ENCODE measurements at places on chromosomes 7 and 10.

- DNase-seq = no peak
These were observed 48.6 kb downstream of the MALSU1 start for GRCh38 chr7:23347682-23348180.

GRCh38 chr7:93938293-93938692 is 16.8 kb downstream of the GNG11 start:
- no peak for DNase-seq

DNA sequence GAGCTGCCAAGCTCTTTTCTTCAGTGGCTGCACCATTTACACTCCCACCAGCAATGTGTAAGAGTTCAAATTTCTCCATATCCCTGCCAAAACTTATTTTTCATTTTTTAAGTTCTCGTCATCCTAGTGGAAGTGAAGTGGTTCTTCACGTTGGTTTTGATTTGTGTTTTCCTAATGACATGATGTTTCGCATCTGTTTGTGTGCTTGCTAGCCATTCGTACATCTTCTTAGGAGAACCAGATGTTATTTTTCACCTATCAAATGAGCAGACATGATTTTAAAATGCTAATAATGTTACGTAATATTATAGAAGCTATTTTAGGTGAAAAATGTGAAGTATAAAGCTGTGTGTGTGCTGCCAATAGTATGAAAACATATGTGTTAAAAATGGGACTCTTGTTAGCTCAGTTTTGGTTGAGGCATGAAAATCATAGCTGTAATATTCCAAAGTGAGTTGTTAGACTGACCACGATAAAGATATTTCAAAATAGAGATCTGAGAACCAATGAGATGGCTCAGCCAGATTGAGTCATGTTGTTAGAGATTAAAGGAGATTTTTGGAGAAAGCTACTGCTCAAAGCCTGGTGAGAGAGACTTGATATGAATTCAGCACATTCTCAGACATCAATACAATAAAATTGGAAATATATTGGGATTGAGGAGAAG is 25.9 kb upstream of the GALNT11 start:
- no peak for DNase-seq

DNA sequence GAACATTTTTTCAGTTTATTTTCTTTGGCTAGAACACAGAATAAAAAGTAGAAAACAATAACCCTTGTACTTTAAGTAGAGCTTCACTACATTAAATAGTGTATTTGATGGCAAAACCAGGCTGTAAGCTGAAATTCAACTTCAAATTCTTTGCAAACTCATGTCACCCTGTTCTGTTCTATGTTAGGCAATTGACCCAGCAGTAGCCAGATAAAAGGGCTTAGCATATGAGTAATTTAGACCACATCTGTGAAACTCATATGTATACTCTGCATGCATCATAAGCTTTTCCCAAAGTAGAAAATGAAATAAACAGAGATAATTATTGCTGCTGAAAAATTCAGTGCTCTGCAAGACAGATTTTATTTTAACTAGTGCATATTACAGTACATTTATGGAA is 150.2 kb downstream of the GNAI1 start:
- no peak for DNase-seq

- no peak for DNase-seq
These were observed 147.9 kb downstream of the DGKB start for GRCh38 chr7:14754631-14755030.

DNA sequence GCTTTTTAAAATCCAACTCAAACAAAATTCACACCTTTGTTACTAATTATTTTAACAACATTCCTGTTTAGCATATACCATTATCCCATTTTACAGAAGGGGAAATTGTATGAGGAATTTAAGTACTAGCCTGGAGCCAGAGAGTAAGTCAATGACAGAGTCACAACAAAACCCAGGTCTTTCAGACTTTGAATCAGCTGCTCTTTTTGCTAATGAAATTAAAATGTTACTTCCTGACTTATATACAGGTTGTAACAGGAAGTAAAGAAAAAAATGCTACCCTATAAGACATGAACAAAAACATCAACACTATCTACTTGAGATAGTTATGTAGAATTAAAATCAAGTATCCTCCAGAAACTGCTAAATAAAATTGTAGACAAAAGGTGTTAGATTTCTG is 82.6 kb upstream of the ASAH2 start:
- DNase-seq = no peak

GRCh38 chr7:50304911-50305582 is 531 bp downstream of the IKZF1 start:
- no peak for DNase-seq

DNA sequence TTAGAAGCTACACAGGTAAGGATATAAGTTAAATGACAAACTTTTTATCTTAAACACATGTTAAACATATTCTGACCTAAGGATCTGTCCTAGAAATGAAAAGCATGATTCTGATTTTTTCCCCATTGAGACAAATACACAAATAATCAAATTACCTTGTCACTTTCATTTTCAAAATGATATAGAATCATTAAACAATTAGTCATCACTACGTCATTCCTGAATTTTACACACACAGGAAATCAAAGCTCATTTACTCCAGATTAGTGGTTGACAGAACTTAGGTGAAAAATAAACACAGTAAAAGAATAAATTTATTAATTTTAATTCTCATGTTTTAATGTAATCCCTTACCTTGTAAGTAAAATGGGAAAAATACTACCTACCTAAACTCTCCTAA is 89.0 kb downstream of the AASS start:
- no peak for DNase-seq

GRCh38 chr10:57799625-57800024 is 468.1 kb downstream of the IPMK start:
- DNase-seq = no peak

DNA sequence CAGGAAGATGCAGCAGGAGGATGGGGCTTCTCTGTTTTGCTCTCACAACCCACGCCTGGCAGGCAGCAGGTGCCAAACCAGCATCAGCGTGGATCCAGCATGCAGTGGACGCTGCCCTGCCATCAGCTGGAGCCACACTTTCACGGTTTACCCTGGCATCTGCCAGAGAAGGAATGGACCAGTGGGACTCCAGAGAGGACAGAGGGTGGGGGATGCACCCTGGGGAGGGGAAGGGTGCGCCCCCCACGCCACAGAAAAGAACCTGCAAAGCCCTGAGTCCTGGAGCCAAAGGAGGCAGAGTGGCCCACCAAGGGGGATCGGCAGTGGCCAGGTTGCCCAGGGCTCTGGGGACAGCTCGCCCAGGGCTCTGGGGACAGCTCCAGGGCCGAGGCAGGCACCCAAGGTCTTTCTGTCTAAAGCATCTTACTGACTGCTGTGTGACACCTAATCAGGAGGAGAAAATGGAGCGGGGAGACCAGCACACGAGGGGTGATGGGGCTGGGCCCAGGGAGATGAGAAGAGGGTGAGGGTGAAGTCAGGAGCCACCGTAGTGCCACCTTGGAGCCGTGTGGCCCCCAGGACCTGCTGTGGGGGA is 225.1 kb downstream of the DNAJB6 start:
- DNase-seq = no peak

GRCh38 chr7:122802301-122802751 is 83.9 kb downstream of the CADPS2 start:
- DNase-seq = no peak

DNA sequence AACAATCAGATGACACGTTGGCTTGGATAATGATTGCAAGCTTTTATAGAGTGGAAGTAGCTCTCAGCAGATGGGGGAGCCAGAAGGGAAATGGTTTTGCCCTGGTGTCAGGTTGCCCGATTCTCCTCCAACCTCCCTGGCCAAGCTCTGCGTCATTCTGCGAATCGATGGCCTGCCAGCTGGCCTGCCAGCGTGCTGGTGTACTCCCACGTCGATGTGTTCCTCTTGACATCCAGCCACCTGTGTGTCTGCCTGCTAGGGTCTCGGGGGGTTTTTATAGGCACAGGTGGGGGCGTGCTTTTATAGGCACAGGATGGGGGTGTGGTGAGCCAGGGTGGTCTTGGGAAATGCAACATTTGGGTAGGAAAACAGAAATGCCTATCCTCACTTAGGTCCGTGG is 4.6 kb downstream of the NET1 start:
- DNase-seq = no peak

DNA sequence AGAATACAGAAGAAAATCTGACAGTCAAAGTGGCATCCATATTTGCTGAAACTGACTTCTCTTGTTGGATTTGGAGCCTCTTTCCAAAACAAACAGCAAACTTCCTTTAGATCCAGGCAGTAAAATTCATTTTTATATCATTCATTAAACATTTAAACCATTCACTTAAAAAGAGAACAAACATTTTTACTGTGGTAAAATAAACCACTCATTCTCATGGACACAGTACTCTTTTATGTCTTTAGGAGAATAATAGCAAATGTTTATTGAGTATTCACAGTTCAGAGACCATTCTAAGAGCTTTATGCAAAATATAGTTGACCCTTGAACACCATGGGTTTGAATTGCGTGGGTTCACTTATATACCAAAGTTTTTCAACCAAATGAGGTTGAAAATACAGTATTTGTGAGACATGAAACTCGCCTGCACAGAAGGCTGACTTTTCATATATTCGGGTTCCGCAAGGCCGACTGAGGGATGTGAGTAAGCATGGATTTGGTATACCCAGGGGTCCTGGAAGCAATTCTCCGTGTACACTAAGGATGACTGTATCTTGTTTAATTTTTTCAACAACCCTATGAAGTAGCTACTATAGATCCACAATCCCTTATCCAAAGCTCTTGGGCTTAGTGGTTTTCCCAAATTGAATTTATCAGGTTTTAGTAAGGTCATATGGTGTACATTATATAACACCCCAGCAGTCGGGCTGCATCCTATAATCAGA is 49.1 kb downstream of the ATXN7L1 start:
- no peak for DNase-seq

GRCh38 chr7:45203936-45204445 is 46.4 kb downstream of the RAMP3 start:
- DNase-seq = no peak

- DNase-seq = peak; percentile 91
These were observed at the start of gene RTKN2 for GRCh38 chr10:62268399-62269114. TSS of gene RTKN2 (minus strand) at chr10:62268844. CDS start at chr10:62268610, 234 bp downstream.

GRCh38 chr7:120842121-120842621 is 15.8 kb downstream of the TSPAN12 start:
- peak; percentile 38 for DNase-seq

GRCh38 chr10:97575127-97575668 is 2.6 kb downstream of the ANKRD2 start:
- no peak for DNase-seq

- DNase-seq = no peak
These were observed 312.6 kb downstream of the WDR37 start for GRCh38 chr10:1368842-1369171.

GRCh38 chr7:131959106-131959812 is 402.8 kb upstream of the PODXL start:
- no peak for DNase-seq

DNA sequence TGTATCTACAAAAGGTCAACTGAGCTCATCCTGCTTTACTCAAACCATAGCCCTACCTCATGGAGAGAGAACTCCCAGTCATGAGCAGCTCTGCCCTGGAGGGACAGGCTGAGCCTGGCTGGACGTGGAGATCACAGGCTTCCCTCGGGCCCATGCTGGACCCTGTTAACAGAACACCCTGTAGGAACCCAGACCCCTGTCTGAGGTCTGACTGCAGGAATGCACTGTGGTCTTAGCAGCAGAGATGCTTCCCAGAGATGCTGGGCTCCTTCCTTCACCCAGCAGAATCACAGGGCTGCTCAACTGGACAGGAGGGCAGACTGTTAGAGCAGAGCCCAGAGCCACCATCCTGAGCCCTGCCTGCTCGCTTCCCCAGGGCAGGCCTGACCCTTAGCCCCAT is 814 bp downstream of the TMEM72 start:
- no peak for DNase-seq

DNA sequence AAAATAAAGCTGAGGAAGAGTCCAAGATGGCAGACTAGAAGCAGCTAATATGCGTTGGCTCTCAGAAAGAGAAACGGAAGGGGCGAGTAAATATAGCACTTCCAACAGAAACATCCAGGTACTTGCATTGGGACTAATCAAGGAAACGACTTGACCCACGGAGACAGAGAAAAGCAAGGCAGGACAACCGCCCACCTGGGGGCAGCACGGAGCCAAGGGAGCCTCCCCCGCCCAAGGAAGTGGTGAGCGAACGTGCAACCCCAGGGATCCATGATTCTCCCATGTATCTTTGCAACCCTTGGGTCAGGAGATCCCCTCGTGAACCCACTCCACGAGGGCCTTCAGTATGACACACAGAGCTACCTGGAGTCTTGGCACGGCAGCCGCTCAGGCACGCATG is 45.4 kb upstream of the GRM3 start:
- no peak for DNase-seq

DNA sequence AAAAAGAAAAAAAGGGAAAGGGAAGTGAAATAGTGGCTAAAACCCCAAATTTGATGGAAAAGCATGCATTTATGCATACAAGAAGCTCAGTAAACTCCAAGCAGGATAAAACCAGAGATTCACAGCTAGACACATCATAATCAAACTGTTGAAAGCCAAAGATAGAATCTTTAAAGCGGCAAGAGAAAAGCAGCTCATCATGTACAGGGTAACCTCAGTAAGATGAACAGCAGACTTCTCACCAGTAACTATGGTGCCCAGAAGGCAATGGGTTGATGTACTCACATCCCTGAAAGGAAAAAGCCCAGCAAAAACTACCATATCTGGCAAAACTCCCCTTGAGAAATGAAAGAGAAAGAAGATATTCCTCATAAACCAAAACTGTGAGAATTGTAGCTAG is 60.4 kb downstream of the TPST1 start:
- DNase-seq = no peak

- no peak for DNase-seq
These were observed 121.2 kb downstream of the FAM107B start for GRCh38 chr10:14653271-14654161.

- DNase-seq = no peak
These were observed 55.2 kb upstream of the FRMD4A start for GRCh38 chr10:14385596-14386593.

- no peak for DNase-seq
These were observed 72.6 kb downstream of the GLRX3 start for GRCh38 chr10:130208807-130209206.

DNA sequence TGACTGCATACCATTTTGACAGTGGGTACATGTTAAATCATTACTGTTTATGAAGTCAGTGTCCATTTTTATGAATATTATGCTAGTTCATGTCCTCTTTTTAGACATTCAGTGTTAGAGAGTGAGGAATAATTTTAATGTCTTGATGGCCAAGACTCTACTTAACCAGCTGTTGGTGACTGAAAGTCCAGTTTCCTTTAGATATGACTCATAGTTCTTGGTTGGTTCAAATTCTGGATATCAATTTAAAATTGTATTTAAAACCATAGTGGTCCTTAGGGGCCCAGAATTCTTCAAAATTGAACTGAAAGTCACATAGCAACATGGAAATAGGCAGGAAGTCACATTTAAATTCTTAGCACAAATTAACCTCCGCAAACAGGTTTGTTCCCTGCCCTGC is 196.5 kb upstream of the PRPS1L1 start:
- DNase-seq = no peak
